ENCODE measurements at places on chromosomes 7 and 10. TPM values are rescaled to one million over a fixed set of nuclear protein-coding genes. Genes with fewer than 3 reads are reported as not detected.

DNA sequence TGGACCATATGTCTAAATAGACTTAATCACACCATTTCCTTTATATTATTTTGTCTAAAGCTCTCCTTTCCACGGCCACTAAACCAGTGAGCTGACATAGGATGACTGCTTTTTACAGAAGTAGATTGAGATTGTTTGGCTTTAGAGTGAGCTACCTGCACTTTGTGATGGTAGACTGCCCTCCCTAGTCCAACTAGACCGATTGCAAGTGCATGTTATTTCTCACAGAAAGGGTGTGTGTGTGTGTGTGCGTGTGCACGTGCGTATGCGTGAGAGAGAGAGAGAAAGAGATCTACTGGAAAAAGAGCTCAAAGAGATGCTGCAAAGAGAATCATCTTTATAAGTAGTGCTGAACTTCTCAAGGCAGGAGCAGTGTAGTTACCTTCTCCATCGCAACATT lies 60.7 kb downstream of the VCL start:
- DNase-seq, result no peak

DNA sequence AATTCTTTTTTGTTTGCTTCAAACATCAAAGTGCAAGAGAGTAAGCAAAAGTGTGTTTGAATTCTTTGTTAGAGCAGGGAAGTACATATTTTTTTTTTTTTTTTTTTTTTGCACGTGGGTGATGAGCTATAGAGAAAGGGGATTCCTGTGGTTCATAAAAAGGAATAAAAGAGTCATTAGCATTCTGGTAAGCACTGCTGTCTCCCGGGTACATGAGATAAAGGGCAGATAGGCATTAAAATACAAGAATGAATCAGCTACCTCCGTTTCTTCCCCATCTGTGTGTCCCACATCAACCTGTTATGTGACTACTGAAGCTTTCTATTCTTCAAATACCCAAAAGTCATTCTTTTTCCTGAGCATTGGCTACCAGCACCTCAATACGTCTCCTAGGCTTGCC lies 102.4 kb upstream of the SEMA3D start:
- DNase-seq, result no peak

Gene CYP2E1
- 2.4 TPM for polyA plus RNA-seq

GRCh38 chr7:91353848-91354247 lies 89.6 kb downstream of the FZD1 start:
- no peak for DNase-seq

DNA sequence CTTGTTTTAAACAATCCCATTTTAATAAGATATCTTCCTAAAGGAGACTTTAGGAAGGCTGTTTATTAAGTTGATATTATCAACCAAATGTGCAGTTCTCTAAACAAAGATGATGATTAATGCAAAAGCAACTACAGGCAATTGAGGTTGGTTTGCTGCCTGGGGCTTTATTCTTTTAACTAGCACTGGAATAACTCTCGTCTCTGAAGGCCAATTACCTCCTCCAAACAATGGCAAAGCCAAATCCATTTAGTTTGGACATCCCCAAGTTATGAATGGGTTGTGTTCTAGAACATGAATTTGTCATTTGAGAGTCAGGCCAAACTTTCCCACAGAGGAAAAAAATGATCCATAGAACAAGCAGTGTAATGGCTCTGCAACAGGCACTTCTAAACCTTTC lies 114.1 kb downstream of the SLC16A9 start:
- no peak for DNase-seq

GRCh38 chr10:76430061-76430645 lies 998.7 kb downstream of the LRMDA start:
- DNase-seq, result peak; percentile 28

All from renal pelvis (tissue), 12 donors.